Effector memory CD8-positive, alpha-beta T cell (primary cell): ENCODE measurements at places on chromosomes 1 and 21.

DNA sequence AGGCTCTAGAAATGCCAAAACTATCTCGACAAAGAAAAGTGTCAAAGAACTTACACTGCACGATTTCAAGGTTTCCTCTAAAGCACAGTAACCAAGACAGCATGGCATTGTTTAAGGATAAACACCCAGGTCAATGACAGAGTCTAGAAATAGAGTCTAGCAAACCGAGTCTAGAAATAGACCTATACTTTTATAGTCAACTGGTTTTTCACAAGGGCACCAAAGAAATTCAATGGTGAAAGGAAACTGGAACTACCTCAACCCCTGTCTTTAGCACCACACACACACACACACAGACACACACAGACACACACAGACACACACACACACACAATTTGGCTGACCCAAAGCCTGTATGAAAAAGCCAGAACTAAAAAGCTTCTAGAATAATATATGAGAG, 67.1 kb upstream of the PGBD5 start:
- H3K27ac ChIP-seq: no peak overlapping the region
- no peak overlapping the region for H3K4me3 ChIP-seq
- H3K4me1 ChIP-seq: no peaks in the 10 kb centered on the region
- peaks cover 71% of the 10 kb centered on the region for H3K27me3 ChIP-seq

DNA sequence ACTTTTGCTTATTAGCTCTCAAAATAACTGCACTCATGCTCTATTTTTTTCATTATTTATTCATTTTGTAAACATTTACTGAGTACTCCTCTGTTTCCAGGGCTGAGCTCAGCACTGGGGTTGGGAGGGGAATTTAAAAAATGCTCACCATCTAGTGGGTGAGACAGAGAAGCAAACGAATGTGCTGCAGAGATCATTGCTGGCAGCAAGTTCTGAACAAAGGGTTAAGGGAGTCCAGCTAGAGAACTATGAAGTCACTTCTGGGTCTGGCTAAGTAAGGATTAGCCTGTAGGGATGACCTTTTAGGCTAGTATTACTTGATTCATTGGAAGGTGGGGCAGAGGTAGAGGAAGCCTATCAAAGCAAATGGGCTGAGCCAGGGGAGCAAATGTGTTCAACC, 99.1 kb upstream of the ZNF644 start:
- DNase-seq: no peak
- no peak overlapping the region for H3K4me3 ChIP-seq
- no peaks in the 10 kb centered on the region for H3K27me3 ChIP-seq

DNA sequence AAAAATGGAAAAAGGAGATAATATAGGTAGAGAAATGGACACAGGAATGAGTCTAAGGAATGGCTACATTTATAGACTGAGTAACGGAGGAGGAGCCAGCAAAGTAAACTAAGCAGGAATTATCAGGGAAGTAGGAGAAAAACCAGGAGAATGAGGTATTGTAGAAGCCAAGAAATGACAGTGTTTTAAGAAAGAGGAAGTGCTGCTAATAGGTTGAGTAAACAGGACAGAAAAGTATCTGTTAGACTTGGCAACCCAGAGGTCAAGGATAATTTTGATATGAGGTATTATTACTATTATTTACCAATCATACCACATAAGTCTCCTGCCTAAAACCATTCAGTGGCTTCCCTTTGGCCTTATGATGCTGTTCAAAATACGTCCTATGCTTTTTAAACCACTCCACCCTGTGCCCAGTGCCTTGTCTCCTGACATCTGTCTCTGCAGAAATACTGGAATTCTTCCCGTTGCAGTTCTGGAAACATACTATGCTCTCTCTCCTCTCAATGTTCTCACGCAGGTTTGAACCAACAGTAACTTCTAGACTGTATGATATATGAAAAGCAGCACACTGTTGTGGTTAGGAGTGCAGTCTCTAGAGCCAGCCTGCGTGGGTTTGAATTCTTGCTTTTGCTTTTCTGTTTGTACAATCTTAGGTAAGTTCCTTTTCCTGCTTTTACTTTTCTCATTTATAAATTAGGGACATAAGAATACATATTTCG, 24.6 kb upstream of the NEK7 start:
- H3K27ac ChIP-seq: no peak overlapping the region
- H3K36me3 ChIP-seq: no peaks in the 10 kb centered on the region
- no peak for DNase-seq
- H3K27me3 ChIP-seq: no peaks in the 10 kb centered on the region
- H3K4me1 ChIP-seq: no peaks in the 10 kb centered on the region
- no peak overlapping the region for H3K4me3 ChIP-seq

- no peaks in the 10 kb centered on the region for H3K4me1 ChIP-seq
- H3K27me3 ChIP-seq: no peaks in the 10 kb centered on the region
- H3K4me3 ChIP-seq: no peak overlapping the region
- no peak for DNase-seq
Measured at GRCh38 chr1:215891266-215892057, 324.4 kb downstream of the KCTD3 start.

- no peak overlapping the region for H3K4me3 ChIP-seq
- H3K27ac ChIP-seq: no peak overlapping the region
- H3K36me3 ChIP-seq: no peaks in the 10 kb centered on the region
- no peaks in the 10 kb centered on the region for H3K4me1 ChIP-seq
- no peaks in the 10 kb centered on the region for H3K27me3 ChIP-seq
- DNase-seq: no peak
Measured at GRCh38 chr21:17436626-17437111, 76.2 kb upstream of the CXADR start.

DNA sequence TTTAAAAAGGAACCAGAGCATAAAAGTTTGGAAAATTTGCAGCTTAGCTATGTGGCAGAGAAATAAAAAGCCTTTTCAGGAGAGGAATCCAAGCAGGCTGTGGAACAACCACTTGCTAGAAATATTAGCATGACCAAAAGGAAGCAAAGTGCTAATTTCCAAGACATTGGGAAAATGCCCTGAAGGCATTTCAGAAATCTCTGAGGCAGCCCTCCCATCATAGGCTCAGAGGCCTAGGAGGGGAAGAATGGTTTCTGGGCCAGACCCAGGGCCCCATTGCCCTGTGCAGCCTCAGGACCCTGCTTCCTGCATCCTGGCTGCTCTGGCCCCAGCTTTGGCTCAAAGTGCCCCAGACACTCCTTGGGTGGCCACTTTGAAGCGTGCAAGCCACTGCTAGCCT, 56.8 kb downstream of the TENT5C start:
- peaks cover 23% of the 10 kb centered on the region for H3K36me3 ChIP-seq
- no peak for DNase-seq
- peak overlapping the region; percentile 95 for H3K27ac ChIP-seq
- H3K4me3 ChIP-seq: no peak overlapping the region
- H3K27me3 ChIP-seq: no peaks in the 10 kb centered on the region

- H3K36me3 ChIP-seq: no peaks in the 10 kb centered on the region
- H3K4me1 ChIP-seq: no peaks in the 10 kb centered on the region
- no peak overlapping the region for H3K27ac ChIP-seq
- peaks cover 54% of the 10 kb centered on the region for H3K27me3 ChIP-seq
- H3K4me3 ChIP-seq: no peak overlapping the region
- DNase-seq: no peak
Measured at GRCh38 chr1:22775478-22775877, 64.8 kb downstream of the EPHB2 start.

- peaks cover 15% of the 10 kb centered on the region for H3K36me3 ChIP-seq
- H3K27me3 ChIP-seq: no peaks in the 10 kb centered on the region
- peak overlapping the region; percentile 41 for H3K27ac ChIP-seq
- DNase-seq: no peak
- H3K4me3 ChIP-seq: peak overlapping the region; percentile 91
Measured at GRCh38 chr1:160520582-160520981, 2.5 kb downstream of the SLAMF6 start.

- H3K27me3 ChIP-seq: peaks cover 4% of the 10 kb centered on the region
- H3K4me3 ChIP-seq: no peak overlapping the region
- no peaks in the 10 kb centered on the region for H3K4me1 ChIP-seq
- no peak for DNase-seq
- H3K27ac ChIP-seq: no peak overlapping the region
Measured at GRCh38 chr1:70475023-70475422, 64.0 kb downstream of the CTH start.

GRCh38 chr21:27528697-27529096, 561.8 kb upstream of the ADAMTS5 start:
- H3K4me3 ChIP-seq: no peak overlapping the region
- no peak for DNase-seq
- H3K36me3 ChIP-seq: peaks cover 4% of the 10 kb centered on the region
- no peaks in the 10 kb centered on the region for H3K4me1 ChIP-seq
- H3K27ac ChIP-seq: no peak overlapping the region

- no peaks in the 10 kb centered on the region for H3K36me3 ChIP-seq
- H3K4me1 ChIP-seq: no peaks in the 10 kb centered on the region
- no peaks in the 10 kb centered on the region for H3K27me3 ChIP-seq
Measured at GRCh38 chr1:106721790-106722189, 334.7 kb upstream of the PRMT6 start.

GRCh38 chr1:26021647-26022403, at the start of gene EXTL1:
TSS of gene EXTL1 (plus strand) at chr1:26021775. CDS start at chr1:26022647, 872 bp downstream.
- DNase-seq: no peak
- H3K27ac ChIP-seq: peak within 1 kb of the TSS; percentile 41
- no peak within 1 kb of the TSS for H3K4me3 ChIP-seq
- H3K36me3 ChIP-seq: no peaks in the 10 kb centered on the region
- peaks cover 13% of the 10 kb centered on the region for H3K27me3 ChIP-seq

GRCh38 chr21:38249696-38250278, 7.0 kb upstream of the KCNJ15 start:
- no peak for DNase-seq
- H3K27ac ChIP-seq: no peak overlapping the region
- no peaks in the 10 kb centered on the region for H3K36me3 ChIP-seq
- H3K4me3 ChIP-seq: no peak overlapping the region
- peaks cover 2% of the 10 kb centered on the region for H3K4me1 ChIP-seq

DNA sequence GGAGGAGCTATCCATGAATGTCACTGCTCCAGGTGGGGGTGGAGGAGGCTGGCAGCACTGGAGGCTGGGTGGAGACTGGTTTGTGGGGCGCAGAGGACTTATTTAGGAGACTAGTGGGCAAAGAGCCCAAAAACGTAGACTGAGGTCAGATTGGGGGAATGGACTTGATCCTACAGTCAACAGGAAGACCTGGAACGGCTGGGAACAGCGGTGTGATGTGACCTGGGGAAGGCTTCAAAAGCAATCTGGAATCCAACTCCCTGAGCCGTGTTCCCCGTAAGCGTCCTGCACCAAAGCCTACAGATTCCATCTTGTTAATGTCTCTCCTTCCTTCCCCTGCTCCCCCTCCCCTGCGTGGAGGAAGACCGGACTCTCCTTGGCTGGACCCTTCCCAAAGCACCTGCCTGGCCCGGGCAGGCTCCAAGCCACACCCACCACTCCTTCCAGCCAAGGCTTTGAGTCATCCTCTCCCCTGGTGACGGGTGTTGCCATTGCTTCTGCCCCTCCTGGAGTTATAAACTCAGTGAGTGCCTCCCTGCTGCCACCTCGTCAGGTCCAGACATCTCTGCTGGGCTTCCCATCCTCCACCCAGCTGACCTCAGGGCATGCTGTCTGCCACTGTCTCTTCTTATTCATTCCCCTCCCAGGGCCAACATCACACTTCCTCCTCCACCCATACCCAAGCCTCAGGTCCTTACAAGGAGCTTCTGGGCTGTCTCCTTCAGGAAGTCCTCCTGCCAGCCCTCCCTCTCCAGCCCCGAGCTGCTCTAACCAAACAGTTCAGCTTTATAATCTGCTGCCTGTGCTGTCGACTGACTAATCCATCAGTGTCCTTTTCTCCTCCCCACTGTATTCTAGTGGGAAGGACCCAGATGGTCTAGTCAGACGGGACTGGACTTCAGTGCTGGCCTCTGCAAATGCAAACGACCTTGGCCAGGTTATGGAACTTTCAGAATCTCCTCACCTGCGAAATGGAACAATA, 1.6 kb upstream of the CLSTN1 start:
- H3K27me3 ChIP-seq: no peaks in the 10 kb centered on the region
- DNase-seq: peak; percentile 30
- H3K27ac ChIP-seq: peak overlapping the region; percentile 73

DNA sequence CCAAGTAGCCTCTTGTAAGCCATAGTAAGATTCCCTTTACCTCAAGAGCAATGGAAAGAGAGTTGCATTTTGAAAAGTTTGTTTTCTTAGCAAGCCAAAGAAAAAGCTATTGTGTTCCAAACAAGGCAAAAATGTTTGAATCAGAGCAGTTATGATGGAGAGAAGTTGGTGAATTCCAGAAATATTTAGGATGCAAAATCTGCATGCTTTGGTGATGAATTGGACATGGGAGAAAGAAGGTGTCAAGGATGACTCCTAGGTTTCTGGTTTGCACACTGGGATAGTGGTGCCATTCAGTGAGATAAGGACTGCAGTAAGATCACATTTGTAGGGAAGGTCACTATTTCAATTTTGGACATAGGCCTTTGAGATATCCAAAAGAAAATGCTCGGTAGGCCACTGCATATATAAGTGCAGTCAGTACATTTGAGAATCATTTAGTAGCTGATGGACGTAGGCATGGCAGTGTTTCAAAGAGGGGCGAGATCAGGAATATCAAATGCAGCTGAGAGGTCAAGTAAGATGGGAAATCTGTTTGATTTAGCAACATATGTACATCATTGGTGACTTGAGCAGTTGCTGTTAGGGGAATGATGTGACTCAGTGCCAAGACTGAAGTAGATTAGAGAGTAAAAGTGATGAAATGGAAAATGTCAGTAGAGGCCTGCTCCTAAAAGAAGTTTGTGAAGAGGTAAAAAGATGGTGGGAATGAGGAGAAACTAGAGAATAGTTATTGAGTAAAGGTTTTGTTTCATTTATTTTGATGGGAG, 33.9 kb upstream of the GPR25 start:
- no peak for DNase-seq
- no peak overlapping the region for H3K27ac ChIP-seq
- no peak overlapping the region for H3K4me3 ChIP-seq

DNA sequence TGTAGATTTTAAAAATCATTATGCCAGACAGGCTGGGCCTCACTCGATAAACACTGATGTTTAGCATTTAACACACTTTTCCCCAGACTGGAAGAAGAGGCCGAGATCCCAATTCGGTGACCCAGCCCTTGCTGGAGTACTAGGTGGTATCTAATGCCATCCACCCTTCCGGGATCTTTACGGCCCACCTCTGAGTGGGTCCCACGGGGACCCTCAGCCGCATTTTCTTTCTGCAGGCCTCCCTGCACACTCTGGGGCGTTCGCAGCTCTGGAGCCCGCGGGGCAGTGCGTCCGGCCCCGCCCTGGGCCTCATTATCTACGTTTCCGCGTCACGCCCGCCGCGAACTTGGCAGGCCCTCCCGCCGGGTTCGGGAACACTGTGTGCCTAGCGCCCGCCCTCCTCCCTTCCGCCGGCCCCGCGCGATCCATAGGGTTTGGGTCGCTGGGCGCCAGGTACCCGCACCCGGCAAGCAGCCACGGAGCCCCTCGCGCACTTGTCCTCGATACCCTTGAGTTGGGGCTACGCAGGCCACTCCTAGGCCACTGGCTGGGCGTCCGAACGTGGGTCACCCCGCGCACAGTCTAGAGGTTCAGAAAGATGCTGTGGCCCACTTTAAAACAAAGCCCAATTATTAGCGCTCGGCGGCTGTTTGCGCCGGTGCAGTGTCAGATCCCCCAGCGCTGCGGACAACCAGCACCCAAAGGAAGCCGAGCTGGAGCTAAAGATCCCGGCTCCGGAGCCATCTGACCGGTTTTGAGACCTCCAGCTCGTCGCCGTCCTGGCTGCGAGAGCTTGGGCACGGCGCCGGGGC, 950 bp upstream of the EVA1C start:
- H3K4me3 ChIP-seq: peak overlapping the region; percentile 93
- peaks cover 14% of the 10 kb centered on the region for H3K36me3 ChIP-seq
- H3K4me1 ChIP-seq: peaks cover 63% of the 10 kb centered on the region
- peak overlapping the region; percentile 89 for H3K27ac ChIP-seq
